GM19239 (cell line): ENCODE measurements at places on chromosomes 3 and 15.

DNA sequence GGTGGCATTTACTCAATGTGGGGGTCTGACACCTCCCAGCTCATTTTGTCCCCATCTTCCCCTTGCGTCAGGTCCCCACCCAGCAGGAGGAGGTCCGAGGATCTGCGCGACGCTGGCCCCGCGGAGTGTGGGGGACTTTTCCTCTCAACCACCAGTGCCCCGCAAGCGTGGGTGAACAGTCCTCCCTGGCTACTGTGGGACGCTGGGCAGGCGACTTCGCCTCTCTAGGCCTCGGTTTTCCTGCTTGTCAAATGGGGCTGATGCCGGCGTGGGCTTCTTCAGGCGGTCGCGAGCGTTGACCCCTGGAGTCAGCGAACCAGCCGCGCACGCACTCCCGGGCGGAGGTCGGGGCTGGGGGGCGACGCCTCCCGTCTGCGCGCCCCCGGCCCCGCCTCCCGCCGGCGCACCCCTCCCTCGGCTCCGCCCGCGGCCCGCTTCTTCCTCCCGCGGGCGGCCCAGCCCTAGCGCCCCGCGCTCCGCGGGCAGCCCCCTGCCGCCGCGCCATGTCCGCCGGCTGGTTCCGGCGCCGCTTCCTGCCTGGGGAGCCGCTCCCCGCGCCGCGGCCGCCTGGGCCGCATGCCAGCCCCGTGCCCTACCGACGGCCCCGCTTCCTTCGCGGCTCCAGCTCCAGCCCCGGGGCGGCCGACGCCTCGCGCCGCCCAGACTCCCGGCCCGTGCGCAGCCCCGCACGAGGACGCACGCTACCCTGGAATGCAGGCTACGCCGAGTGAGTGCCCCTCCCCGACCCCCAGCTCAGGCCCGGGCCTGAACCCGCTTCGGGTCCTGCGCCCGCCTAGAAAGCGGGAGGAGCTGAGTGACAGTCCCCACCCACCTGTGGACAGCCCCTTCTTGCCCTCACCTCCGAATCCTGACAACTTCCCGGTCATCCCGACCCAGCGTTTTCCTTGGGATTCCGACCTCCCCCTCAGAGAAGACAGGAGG lies at the start of gene PPM1M:
Gene PPM1M, plus strand, starts transcription at position 438 of the 942 bp plus-strand sequence. Its CDS starts 66 bp downstream, at position 504.
- peak; percentile 60 for DNase-seq

GRCh38 chr3:14148041-14148985 lies 23.5 kb downstream of the TMEM43 start:
- DNase-seq = no peak

GRCh38 chr3:63864008-63864964 lies 619 bp downstream of the ATXN7 start:
- DNase-seq = peak; percentile 57

GRCh38 chr3:721086-721485 lies 371.7 kb upstream of the CNTN6 start:
- no peak for DNase-seq

DNA sequence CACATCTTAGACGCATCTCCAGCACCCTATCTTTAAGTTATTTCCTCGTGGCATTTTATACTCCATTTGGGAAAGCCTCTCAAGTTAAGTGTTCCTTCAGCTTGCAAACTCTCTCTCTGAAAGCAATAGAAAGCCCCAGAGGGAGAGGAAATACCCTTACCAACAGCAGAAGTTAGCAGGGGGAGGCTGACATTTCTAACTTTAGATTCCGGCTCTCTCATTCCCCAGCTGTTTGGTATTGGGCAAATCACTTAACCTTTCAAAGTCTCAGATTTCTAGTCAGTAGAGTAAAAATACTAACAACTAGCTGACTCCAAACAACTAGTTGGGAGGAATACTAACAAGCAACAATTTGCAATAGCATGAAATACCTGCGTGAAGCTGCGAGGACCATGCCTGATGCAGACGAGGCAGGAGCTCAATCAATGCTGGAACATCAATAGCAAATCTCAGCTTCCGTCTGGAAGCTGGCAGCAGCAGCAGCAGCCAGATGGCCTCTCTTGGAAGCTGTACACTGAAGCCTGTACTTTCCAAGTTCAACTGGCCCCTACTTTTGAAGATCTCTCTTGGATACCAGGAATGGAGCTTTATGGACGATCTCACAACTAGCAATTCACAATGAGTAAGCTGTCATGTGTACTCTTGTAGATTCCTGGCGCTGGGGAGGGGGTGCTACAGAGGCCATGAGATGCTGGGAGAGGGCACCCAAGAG lies 47.8 kb downstream of the THBS1 start:
- DNase-seq = no peak

DNA sequence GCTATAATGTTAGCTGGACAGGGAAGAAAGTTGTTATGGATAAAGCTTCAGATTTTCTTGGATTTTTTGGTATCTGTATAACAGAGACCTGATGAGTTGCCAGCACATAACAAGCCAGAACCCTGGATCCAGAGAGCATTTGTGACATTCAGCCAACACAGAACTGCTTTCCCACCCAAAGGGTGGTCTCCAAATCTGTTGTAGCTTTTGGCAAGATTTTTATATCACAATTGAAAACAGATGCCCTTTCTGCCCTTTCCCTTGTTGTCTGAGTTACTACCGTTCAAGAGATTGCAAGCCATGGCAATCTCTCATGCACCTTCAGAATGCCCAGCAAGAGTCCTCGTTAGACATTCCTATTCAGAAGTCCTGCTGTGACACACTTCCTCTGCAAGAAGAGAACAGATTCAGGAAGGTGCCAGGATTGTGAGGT lies 107.6 kb upstream of the FGF7 start:
- DNase-seq = no peak
